ENCODE measurements at places on chromosomes 11 and 22.

DNA sequence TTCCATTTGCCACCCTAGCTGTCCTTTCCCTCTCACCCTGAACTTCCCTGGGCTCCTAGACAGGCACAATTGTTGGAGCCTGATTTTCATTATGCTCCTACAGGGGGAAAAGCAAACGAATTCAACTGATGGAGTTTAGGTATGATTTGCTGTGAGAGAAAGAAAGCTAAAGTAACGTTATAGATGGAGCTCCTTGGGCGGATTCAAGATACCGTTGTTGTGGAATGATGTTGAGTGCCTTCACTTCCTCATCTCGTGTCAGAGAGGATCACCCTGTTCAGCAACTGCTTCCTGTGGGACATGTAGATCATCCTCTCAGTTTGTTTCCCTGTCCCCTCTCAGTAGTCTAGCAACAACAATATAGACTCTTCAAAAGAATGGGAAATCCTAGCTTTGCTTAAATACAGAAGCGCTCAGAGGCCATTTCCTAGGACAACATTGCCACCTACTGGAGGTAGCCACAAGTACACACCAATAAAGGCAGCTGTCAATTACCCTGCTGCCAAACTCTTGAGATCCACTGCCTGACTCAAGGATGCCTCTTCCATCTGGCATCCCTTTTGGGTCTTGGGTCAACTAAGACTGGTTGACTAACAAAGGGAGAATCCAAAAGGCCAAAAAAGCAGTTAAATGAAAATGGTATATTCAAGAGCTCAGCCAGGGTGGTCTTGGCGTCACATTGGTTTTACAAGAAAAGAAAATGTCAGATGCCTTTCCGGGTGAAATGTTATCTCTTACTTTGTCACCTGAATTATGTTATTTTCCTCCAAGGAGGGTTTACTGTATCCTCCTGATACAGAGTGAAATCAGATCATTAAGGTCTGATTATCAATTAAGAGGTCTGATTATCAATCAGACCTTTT is 13.5 kb upstream of the DTX4 start:
- H3K4me1 ChIP-seq: no peaks in the 10 kb centered on the region
- H3K4me3 ChIP-seq: no peak overlapping the region
- no peaks in the 10 kb centered on the region for H3K27me3 ChIP-seq
- H3K27ac ChIP-seq: no peak overlapping the region

GRCh38 chr22:30301995-30302809 is 12.9 kb upstream of the CASTOR1 start:
- no peaks in the 10 kb centered on the region for H3K27me3 ChIP-seq
- DNase-seq: no peak
- H3K27ac ChIP-seq: peak overlapping the region; percentile 85
- peaks cover 33% of the 10 kb centered on the region for H3K36me3 ChIP-seq

- H3K4me3 ChIP-seq: no peak overlapping the region
- peaks cover 6% of the 10 kb centered on the region for H3K4me1 ChIP-seq
- H3K36me3 ChIP-seq: no peaks in the 10 kb centered on the region
- no peak overlapping the region for H3K27ac ChIP-seq
- DNase-seq: no peak
- no peaks in the 10 kb centered on the region for H3K27me3 ChIP-seq
Observed at GRCh38 chr11:118045191-118045590, 31.7 kb upstream of the TMPRSS4 start.

- DNase-seq: no peak
- no peaks in the 10 kb centered on the region for H3K36me3 ChIP-seq
- H3K27ac ChIP-seq: no peak overlapping the region
- no peaks in the 10 kb centered on the region for H3K4me1 ChIP-seq
- no peaks in the 10 kb centered on the region for H3K27me3 ChIP-seq
Observed at GRCh38 chr11:30560206-30561106, 25.7 kb downstream of the MPPED2 start.

- no peaks in the 10 kb centered on the region for H3K4me1 ChIP-seq
- no peak overlapping the region for H3K4me3 ChIP-seq
- no peaks in the 10 kb centered on the region for H3K36me3 ChIP-seq
- H3K27me3 ChIP-seq: no peaks in the 10 kb centered on the region
- no peak overlapping the region for H3K27ac ChIP-seq
Observed at GRCh38 chr11:26865703-26866102, 128.2 kb upstream of the FIBIN start.

GRCh38 chr22:37630839-37631435 is 8.5 kb upstream of the SH3BP1 start:
- H3K4me3 ChIP-seq: no peak overlapping the region
- peaks cover under 1% of the 10 kb centered on the region for H3K36me3 ChIP-seq
- no peaks in the 10 kb centered on the region for H3K4me1 ChIP-seq

- no peaks in the 10 kb centered on the region for H3K27me3 ChIP-seq
- H3K4me1 ChIP-seq: no peaks in the 10 kb centered on the region
- H3K27ac ChIP-seq: no peak overlapping the region
Observed at GRCh38 chr11:79481795-79482194, 41.0 kb upstream of the TENM4 start.

DNA sequence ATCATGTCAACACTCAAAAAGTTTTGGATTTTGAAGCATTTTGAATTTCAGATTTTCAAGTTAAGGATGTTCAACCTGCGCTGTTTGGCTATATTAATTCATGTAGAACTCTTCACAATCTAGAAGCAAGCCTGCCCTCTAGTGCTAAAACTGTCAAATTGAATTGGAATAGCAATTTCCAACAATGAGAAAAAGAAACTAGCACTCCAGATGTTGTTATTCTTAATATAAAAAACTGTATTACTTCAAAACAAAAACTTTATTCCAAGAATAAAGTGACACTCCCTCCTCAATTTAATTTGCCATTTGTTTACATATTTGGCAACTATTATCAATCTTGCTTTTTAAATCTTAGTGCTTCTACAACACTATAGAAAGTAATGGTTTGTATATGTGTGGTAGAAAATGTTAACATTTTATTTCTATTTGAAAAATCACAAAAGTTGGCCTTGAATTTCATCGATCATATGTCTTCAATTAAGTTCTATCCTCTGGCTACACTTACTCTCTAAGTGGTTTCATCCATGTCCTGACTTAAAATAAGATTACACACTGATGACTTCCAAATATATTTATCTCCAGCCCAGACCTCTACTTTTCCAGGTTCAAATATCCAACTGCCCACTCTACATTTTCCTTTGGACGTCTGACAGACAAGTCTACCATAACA is 36.6 kb downstream of the DCUN1D5 start:
- H3K36me3 ChIP-seq: peaks cover 17% of the 10 kb centered on the region
- no peak for DNase-seq
- no peak overlapping the region for H3K4me3 ChIP-seq
- H3K4me1 ChIP-seq: no peaks in the 10 kb centered on the region
- H3K27me3 ChIP-seq: no peaks in the 10 kb centered on the region

DNA sequence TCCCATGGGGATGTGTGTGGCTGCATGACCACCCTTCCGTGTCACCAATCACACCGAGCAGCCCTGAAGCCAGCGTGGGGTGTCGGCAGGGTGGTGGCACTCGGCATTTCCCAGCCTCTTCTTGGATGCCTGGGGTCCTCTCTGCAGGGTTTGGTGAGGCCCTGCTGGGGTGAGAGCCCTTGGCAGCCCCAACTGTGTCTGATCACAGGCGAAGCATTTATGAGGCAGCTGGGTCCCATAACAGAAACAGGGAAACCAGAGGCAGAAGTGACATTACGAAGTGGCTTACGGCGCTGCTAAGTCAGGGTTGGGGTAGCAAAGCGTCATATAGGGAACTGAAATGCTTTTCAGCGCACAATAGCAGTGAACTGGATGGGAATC is 92.3 kb upstream of the SEPTIN5 start:
- no peaks in the 10 kb centered on the region for H3K27me3 ChIP-seq
- H3K4me3 ChIP-seq: no peak overlapping the region
- no peak overlapping the region for H3K27ac ChIP-seq
- no peaks in the 10 kb centered on the region for H3K36me3 ChIP-seq

DNA sequence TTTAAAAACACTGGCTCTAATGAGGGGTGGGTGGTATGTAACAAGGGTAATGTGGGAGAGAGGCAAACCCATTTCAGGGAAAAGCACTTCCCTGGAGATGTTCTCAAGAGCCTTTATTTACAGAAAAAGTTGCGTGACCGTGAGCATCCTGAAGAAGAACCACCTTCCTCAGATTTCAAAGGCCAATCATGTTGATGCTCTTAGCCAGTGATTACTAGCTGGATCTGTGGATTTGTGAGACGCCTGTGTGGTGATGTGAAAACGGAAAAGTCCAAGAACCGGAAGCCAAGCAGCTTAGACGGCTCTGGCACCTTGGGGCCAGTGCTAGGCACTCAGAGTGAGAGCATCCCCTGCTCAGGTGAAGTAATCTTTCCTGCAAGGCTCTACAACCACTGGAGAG is 12.6 kb upstream of the UBASH3B start:
- DNase-seq: no peak
- H3K27me3 ChIP-seq: no peaks in the 10 kb centered on the region
- peak overlapping the region; percentile 88 for H3K27ac ChIP-seq
- H3K4me3 ChIP-seq: no peak overlapping the region
- H3K4me1 ChIP-seq: peaks cover 21% of the 10 kb centered on the region
- H3K36me3 ChIP-seq: no peaks in the 10 kb centered on the region

DNA sequence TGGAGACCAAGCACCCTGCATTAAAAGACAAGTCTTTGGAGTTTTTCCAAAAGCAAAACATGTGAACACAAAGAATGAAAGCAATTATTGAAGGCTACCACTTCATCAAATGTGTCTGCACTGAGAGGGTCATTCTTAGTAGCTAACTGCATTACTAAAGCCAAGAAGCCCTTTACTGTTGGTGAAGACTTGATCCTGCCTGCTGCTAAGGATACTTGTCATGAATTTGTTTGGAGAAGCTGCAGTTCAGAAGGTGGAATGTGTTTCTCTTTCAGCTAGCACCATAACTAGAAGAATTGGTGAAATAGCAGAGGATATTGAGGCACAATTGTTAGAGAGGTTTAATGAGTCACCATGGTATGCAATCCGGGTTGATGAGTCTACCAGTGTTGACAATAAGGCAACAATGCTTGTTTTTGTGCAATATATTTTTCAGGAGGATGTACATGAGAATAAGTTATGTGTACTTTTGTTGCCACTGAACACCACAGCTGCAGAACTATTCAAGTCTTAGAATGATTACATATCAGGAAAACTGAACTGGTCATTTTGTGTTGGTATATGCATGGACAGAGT is 457.3 kb upstream of the ISX start:
- H3K27ac ChIP-seq: no peak overlapping the region
- DNase-seq: no peak
- no peaks in the 10 kb centered on the region for H3K4me1 ChIP-seq

DNA sequence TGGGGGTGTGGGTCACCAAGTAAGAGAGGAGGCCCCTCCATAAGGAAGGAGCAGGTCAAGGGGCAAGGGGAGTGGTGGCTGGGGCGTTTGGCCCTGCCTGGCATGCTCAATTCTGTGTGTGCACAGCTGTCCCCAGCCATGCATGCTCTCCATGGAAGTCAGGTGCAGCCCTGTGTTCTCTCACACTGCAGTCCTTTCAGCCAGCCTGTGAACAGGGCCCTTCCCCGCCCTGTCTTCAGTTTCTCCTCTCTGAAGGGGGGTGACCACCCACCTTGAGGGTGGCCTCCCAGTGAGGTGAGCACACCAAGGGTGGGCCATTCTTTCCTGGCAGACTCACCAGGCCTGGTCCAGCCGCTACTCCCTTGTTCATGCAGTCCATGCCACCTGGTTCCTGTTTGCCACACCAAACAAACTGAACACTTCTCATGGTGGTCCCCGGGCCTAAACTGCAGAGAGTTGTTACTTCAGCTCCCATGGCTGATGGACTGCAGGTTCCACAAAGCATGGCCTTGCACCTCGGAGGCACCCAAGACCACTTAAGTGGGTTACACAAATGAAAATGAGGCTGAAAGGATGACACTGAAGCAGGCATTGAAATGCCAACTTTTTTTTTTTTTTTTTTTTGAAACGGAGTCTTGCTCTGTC is 1.7 kb upstream of the CHCHD10 start:
- no peak for DNase-seq
- H3K27ac ChIP-seq: no peak overlapping the region
- H3K4me1 ChIP-seq: no peaks in the 10 kb centered on the region

DNA sequence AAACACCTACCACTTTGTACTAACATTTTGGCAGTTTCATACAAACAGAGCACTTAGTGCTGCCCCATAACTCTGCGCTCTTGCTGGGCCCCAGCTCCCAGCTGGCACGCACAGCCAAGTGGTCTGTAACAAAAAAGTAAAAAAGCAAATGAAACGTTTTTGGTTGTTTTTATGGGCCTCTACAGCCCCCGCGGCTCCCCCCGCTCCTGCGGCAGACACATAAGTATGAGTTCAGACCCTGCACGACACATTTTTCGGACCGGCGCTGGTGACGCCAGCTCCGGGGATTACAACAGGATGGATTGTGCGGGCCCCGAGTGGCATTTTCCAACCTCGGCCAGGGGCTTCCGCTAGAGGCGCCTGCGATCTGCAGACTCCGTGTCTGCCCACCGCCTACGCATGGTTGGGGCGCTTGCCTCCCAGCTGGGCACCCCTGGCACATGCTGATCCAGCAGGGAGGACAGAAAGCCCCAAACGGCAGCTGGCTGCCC is 418.2 kb downstream of the SOX6 start:
- H3K4me1 ChIP-seq: no peaks in the 10 kb centered on the region
- H3K27me3 ChIP-seq: no peaks in the 10 kb centered on the region
- DNase-seq: no peak
- no peak overlapping the region for H3K4me3 ChIP-seq
- no peaks in the 10 kb centered on the region for H3K36me3 ChIP-seq

DNA sequence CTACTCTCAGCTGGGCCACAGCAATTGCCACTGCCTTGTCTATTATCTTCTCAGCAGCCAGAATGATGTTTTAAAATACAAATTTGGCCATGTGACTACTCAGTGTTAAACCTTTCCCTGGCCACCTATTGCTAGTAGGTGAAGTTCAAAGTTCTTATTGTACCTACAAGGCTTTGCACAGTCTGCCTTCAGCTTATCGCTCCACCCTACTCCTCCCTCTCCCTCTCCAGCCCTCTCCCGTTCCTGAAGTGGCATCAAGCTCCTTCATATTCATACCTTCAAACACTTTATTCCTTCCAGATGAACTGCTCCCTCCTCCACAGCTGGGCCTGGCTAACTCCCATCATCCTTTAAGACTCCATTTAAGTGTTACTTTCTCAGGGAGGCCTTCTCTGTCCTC is 37.3 kb downstream of the OR10A6 start:
- no peak overlapping the region for H3K27ac ChIP-seq
- no peak overlapping the region for H3K4me3 ChIP-seq
- H3K27me3 ChIP-seq: no peaks in the 10 kb centered on the region
- H3K36me3 ChIP-seq: no peaks in the 10 kb centered on the region
- no peak for DNase-seq

GRCh38 chr22:49739138-49739537 is 88.5 kb downstream of the BRD1 start:
- DNase-seq: no peak
- no peak overlapping the region for H3K27ac ChIP-seq
- no peaks in the 10 kb centered on the region for H3K36me3 ChIP-seq
- H3K4me1 ChIP-seq: no peaks in the 10 kb centered on the region
- H3K4me3 ChIP-seq: no peak overlapping the region

- no peak overlapping the region for H3K27ac ChIP-seq
- no peak overlapping the region for H3K4me3 ChIP-seq
- no peak for DNase-seq
- H3K36me3 ChIP-seq: no peaks in the 10 kb centered on the region
- no peaks in the 10 kb centered on the region for H3K4me1 ChIP-seq
Observed at GRCh38 chr11:123797114-123797513, 9.0 kb downstream of the OR6M1 start.

GRCh38 chr11:15690320-15690719 is 575.6 kb downstream of the INSC start:
- no peaks in the 10 kb centered on the region for H3K36me3 ChIP-seq
- DNase-seq: no peak
- no peaks in the 10 kb centered on the region for H3K27me3 ChIP-seq
- no peak overlapping the region for H3K27ac ChIP-seq
- H3K4me3 ChIP-seq: no peak overlapping the region
- H3K4me1 ChIP-seq: no peaks in the 10 kb centered on the region
